ENCODE measurements at places on chromosomes 1 and 21.

DNA sequence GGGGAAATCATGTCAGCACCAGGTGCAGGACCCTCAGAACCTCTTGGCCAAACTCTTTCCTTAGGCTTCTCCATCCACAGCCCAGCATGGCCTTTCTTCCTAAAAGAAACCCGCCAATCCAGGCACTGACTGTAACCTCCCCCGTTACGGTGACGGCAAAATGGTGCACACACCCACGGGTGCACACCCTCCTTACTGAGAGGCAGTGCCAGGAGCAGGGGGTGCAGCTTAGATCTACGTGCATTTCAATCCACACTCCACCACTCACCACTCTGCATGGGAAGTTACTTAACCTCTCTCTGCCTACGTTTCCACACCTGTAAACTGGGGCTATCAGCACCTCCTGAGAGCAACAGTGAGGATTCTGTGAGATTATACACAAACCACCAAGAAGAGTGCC, 31.0 kb downstream of the SUSD4 start:
- DNase-seq: no peak

- no peak for DNase-seq
Observed at GRCh38 chr1:162950187-162950586, 89.2 kb upstream of the CCDC190 start.

DNA sequence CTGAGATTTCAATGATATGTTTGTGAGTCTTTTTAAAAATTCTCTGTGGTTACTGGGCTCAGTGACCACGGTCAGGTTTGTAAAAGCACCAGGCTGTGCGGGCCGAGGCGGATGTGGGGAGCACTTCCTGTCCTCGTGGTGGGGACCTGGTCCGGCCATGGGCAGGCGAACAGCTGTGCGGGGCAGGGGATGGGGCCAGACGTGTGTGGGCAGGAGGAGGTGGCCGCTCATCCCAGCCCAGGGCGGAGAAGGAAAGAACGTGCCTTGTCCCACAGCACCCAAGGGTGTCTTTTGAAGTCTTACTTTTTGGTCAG, 5.2 kb upstream of the OXCT2 start:
- DNase-seq: peak; percentile 32

DNA sequence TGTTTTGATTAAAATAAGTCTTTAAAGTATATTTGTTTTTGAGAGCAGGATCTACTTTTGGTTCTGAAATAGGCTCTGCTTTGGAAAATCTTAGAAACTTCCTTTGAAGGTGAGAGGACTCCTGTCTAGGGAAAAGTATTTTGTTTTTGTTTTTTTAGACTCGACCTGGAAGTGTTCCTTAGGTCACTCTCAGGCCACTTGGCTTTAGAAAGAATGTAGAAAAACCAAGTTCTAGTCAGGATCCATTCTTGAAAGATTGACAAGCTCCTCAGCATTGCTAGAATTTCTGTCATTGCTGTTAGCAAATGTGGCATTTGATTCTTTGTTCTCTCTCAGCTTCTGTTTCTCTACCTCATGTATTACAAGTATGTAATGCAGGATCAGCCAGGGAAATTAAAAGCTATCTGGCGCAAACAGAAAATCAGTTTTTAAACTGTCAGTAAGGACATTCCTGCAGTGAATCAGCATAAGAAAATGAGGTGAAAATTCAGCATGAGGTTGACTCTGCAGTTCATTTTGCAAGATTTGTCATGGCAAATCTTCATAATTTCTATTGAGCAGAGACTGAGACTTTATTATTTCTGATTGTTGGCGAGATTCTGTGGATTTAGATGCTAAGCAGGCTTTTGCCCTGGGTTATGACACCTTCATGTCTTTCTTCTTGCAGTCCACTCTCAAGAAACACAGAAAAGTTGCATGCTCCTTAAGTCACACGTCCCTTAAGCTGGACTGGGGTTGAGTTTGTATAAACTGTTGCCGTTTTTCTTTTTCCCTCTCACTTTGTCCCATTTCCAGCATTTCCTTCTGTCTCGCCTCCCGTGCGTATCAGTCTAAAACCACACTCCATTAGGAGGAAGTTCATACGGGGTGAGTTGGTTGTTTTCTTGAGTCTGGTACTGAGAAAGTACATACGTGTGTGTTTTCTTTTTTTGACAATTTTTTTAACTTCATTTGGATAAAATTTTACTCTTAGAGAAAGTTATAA, 12.6 kb downstream of the NTPCR start:
- no peak for DNase-seq

DNA sequence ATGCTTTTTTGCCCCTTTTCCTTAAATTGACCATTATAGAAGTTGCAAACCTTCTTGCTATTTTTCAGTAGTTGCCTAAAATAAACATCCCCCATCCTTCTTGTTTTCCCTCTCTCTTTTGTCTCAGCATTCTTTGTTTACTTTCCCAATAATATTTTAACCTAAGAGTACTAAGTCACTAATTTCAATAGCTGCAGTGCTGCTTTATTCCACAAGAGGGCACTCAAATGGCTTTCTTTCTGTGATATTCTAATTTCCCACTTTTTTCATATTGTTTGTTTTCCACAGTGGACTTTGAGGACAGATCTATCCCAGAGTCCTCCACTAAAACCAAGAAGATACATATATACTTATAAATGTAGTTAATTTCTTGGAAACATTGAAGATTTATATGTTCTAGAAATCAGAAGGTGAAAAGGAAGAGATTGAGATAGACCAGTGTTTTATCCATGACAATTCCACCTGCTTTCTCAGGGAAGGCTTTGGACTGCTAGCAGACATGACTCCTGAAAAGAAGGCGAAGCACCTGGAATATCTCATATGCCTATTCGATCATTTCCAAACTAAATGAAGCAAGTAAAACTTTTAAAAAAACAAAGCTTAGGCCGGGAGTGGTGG, 104.8 kb upstream of the GRIK1 start:
- no peak for DNase-seq

GRCh38 chr1:108085628-108086027, 114.5 kb downstream of the SLC25A24 start:
- DNase-seq: no peak
